ENCODE measurements at places on chromosomes 1 and 21.

GRCh38 chr1:156320560-156320959, 17.5 kb downstream of the CCT3 start:
- DNase-seq = no peak

DNA sequence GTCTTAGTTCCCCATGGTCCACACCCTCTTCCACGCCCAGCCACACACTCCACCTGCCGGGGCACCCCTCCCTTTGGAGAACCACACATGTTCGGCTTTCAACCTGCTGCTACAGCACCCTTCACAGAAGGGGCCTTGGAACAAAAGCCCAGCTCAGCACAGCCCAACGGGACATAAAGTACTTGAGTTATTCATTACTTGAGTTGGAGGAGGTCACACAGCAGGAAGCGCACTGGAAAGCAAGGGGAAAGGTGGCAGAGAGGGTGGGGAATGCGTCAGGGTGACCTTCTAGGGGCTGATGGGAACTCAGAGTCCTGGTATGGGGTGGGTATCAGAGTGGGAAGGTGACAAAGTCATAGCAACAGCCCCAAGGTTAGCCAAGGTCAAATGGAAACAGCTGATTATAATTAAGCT, 3.0 kb upstream of the ATP1B1 start:
- DNase-seq = no peak

- DNase-seq = no peak
Observed at GRCh38 chr1:246949956-246950355, 18.2 kb upstream of the AHCTF1 start.

DNA sequence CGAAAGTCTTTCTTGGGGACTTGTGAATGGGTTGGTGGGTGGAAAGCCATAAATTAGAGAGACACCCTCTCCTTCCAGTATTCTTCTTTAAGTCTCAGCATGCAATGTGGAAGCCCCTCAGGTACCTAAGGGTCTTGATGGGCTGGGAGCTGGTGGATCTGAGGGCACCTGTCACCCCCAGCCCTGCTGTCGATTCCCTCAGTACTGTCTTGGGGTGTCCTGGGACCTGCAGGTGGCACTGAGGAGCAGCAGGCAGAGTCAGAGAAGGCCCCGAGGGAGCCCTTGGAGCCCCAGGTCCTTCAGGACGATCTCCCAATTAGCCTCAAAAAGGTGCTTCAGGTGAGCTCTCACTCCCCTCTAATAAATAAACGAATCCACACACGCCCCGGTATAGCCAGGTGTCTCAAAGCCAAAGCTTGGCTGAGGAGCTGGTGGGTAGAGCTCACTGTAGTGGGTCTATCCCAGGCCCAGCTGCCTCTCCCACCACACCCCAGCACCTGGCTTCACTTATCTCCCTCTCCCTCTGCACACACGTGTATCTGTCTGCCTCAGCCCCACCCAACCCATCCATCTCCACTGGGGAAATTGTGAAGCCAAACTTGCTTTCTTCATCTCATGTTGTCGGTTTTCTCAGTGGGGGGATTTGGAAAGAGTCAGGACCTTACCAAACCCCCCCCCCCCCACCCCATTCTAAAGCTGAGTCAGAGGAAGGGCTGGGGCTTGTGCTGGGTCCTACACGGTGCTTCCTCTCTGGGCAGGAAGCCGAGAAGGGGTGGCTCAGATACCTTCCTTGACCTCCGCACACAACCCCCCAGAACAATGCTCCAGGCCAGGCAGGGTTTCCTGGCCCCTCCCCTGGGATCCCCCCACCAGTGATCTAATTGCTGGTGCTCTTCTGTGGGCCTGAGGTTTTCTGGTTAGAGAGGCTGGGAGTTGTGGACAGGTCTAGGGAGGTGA, 1.6 kb downstream of the ADAM15 start:
- no peak for DNase-seq

- no peak for DNase-seq
Observed at GRCh38 chr1:108703939-108704338, 8.8 kb upstream of the FNDC7 start.

All from COR-L47 (cell line).